ENCODE measurements at places on chromosomes 3 and 15. TPM values are rescaled to one million over a fixed set of nuclear protein-coding genes. Genes with fewer than 3 reads are reported as not detected.

DNA sequence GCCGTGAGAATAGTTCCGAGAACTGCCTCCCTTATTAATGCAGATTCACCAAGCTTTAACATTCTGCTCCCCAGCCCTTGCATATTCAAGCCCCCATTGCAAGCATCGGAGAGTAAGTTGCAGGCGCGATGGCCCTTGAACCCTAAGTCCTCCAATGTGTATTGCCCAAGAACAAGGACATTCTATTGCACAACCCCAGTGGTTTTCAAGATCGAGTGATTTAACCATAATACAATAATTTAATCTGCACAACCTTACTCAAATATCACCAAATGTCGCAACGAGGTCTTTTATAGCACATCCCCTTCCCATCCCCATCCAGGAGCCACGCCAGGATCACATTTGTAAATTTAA is 21.7 kb upstream of the PLXND1 start:
- H3K4me3 ChIP-seq = no peak overlapping the region
- H3K4me1 ChIP-seq = peaks cover 22% of the 10 kb centered on the region
- H3K36me3 ChIP-seq = no peaks in the 10 kb centered on the region
- H3K27ac ChIP-seq = peak overlapping the region; percentile 99
- no peaks in the 10 kb centered on the region for H3K27me3 ChIP-seq

- no peak overlapping the region for H3K27ac ChIP-seq
- H3K27me3 ChIP-seq = no peaks in the 10 kb centered on the region
- H3K4me1 ChIP-seq = no peaks in the 10 kb centered on the region
Measured at GRCh38 chr3:57852896-57853295, 96.8 kb downstream of the SLMAP start.

DNA sequence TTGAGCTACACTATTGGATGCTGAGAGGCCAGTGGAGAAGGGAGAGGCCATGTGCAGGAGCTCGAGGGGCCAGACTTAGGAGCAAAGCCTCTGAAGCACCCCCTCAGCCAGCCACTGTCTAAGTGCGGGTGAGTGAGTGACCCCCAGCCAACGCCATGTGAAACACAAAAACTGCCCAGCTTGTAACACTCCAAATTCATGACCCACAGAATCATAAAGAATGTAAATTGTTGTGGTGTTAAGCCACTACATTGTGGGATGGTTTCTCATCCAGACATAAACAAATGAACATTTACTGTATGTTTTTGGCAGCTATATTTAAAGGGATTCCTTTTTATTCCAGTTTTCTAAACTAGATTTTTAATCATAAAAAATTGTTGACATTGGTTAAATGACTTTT is 27.2 kb upstream of the TMEM158 start:
- H3K27me3 ChIP-seq = no peaks in the 10 kb centered on the region
- H3K36me3 ChIP-seq = no peaks in the 10 kb centered on the region
- no peak overlapping the region for H3K4me3 ChIP-seq
- DNase-seq = peak; percentile 57

- H3K4me1 ChIP-seq = peaks cover 15% of the 10 kb centered on the region
- H3K27me3 ChIP-seq = peaks cover 12% of the 10 kb centered on the region
- no peak overlapping the region for H3K27ac ChIP-seq
Measured at GRCh38 chr3:192888190-192888589, 29.5 kb downstream of the MB21D2 start.

DNA sequence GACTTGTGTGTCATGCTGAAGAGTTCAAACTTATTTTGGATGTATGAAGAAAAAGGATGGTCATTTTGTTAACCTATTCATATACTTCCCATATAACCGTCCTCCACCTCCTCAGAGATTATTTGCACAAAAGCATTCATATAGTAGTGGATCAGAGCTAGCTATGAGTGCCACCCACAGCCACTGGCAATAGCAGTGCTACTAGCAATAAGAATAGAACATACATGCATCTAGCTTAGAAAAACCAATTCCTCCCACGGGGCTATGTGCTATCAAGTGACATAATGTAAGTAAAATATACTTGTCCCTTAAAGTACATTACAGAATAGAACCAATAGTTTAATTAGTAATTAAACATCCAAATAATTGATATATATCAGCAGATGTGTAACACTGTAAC is 10.3 kb upstream of the ZBED2 start:
- H3K36me3 ChIP-seq = no peaks in the 10 kb centered on the region
- H3K4me1 ChIP-seq = no peaks in the 10 kb centered on the region
- no peaks in the 10 kb centered on the region for H3K27me3 ChIP-seq
- no peak for DNase-seq

GRCh38 chr15:76217029-76217881 is 94.0 kb downstream of the ETFA start:
- H3K27ac ChIP-seq = no peak overlapping the region
- no peak overlapping the region for H3K4me3 ChIP-seq
- H3K27me3 ChIP-seq = no peaks in the 10 kb centered on the region
- DNase-seq = no peak

DNA sequence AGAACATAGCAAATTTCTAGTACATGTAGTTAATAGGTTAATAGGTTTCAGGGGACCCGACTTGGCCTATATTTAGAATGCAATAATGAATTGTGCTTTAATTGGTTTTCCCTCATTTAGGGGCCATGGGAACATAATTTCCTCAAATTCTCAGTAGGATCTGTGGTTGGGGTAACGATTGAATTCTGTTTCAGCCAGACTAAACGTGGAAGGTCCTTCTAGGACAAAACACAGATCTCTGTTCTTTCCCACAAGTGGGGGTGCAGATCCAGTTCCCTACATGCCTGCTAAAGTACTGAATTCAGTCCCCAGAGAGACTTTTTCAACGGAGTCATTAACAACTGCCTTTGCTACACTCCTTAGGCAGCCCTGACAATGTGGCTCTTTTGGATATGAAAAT is 50.7 kb upstream of the AGBL1 start:
- no peaks in the 10 kb centered on the region for H3K36me3 ChIP-seq
- H3K4me1 ChIP-seq = no peaks in the 10 kb centered on the region
- no peak for DNase-seq
- H3K4me3 ChIP-seq = no peak overlapping the region
- no peaks in the 10 kb centered on the region for H3K27me3 ChIP-seq
- H3K27ac ChIP-seq = no peak overlapping the region

DNA sequence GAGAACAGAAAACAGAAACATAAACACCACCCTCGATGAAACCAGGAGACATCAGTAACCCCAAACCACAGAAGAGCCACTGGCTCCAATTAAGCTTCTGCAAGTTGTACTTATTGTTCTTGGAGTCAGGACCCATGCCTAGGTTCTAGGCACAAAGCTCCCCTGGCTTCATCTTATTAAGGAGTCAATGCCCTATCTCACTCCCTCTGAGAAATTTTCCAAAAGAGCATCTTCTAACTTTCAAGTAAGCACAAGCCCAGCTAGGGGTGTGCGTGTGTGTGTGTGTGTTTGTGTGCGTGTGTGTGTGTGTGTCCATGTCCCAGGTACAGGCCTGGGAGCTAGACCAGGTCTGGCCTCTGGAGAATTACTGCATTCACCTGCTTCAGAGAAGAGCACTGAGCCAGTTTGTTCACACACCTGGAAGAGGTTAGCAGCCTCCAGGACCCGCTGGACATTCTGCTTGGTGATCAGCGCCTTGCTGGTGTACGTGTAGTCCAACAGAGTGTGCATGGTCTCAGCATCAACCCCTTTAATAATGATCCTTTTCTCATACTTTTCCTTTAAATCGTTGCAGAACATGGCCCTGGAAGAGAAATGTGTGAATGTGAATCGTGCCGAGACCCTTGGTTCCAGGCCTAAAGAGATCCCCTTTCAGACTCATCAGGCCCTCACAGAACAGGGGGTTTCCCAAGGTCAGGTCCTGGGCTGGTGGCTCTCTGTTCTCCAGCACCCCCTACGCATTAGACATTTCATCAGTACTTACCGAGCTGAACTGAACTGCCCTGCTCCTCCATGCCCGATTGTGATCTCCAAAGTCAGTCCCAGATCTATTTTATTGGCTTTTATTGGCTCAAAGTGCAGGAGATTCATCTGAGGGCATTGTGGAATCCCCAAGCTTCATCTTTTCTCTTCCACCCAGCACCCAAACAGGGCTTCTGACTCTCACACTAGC is 27.8 kb downstream of the KLHL6 start:
- peak overlapping the region; percentile 8 for H3K27ac ChIP-seq
- no peak overlapping the region for H3K4me3 ChIP-seq
- no peaks in the 10 kb centered on the region for H3K27me3 ChIP-seq
- H3K36me3 ChIP-seq = peaks cover 5% of the 10 kb centered on the region
- H3K4me1 ChIP-seq = no peaks in the 10 kb centered on the region
- no peak for DNase-seq

DNA sequence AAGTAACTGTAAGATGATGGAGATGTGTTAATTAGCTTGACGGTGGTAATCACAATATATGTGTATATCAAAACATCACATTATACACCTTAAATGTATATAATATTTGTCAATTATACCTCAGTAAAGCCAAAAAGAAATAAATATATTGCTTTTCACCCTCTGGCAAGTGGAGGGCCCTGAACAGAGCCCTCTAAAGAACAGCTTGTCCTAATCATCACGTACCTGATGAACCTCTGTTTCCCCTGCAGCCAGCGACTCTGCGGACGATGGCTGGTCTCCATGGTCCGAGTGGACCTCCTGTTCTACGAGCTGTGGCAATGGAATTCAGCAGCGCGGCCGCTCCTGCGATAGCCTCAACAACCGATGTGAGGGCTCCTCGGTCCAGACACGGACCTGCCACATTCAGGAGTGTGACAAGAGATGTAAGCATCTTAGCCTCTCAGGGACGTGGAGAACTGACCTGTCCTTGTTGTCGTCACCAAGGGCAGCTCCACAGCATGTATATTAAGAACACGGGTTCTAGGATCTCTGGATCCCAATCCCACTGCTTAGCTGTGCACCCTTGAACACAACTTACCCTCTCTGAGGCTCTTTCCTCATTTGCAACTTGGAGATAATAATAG is 6.3 kb downstream of the THBS1 start:
- no peak for DNase-seq
- no peak overlapping the region for H3K4me3 ChIP-seq
- peaks cover 47% of the 10 kb centered on the region for H3K36me3 ChIP-seq
- peaks cover 38% of the 10 kb centered on the region for H3K4me1 ChIP-seq
- no peaks in the 10 kb centered on the region for H3K27me3 ChIP-seq
- H3K27ac ChIP-seq = no peak overlapping the region

DNA sequence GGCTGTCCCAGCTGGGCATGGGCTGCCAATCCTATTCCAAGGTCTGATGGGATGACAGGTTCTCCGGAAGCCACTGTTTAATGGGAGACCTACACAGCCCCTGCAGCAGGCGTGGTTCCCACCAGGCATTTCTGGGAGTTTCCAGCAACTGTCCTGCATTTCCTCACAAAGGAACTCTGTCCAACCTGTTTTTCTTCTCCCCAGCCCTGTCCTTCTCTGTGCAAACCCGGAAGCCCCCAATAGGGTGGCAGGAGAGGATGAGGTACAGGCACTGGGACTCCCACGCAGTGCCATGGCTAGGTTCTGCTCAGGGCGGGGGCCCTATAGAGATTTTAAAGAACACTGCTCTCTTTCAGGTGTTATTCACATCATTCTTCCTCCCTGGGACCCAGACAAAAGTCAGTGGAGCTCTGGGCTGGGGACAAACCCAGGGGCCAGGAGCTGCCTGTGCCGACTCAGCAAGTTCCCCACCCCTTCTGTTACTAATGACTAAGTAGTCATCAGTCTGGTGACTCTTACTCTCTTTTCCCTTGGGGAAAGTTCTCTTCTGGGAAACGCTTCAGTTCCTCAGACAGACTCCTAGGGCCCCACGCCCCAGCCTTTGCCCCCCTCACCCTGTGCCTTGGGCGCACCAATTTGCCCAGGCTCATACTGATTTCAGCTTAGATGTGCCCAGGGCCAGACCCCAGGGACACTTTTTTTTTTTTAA is 97.7 kb downstream of the CD47 start:
- H3K4me3 ChIP-seq = no peak overlapping the region
- H3K27ac ChIP-seq = no peak overlapping the region
- peaks cover 31% of the 10 kb centered on the region for H3K4me1 ChIP-seq
- no peaks in the 10 kb centered on the region for H3K27me3 ChIP-seq
- H3K36me3 ChIP-seq = no peaks in the 10 kb centered on the region
- DNase-seq = no peak

DNA sequence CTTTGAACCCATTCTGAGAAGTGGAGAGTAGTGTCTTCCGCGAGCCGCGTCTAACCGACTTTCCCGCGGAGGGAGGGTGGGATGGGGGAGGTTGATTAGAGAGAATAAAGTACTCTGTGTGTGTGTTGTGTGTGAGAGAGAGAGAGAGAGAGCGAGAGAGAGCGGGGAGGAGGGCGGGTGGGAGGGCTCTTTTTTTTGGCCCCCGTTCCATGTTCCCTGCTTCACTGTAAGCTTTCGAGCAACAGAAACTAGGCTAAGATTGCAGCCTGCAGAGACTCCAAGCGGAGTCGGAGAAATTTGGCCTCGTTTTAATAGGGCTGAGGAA is 1.6 kb upstream of the MEIS2 start:
- H3K36me3 ChIP-seq = no peaks in the 10 kb centered on the region
- H3K27me3 ChIP-seq = peaks cover 48% of the 10 kb centered on the region
- peaks cover 18% of the 10 kb centered on the region for H3K4me1 ChIP-seq
- peak; percentile 89 for DNase-seq
- H3K27ac ChIP-seq = peak overlapping the region; percentile 97

- H3K4me1 ChIP-seq = peaks cover 19% of the 10 kb centered on the region
- no peaks in the 10 kb centered on the region for H3K36me3 ChIP-seq
- H3K27ac ChIP-seq = no peak overlapping the region
- no peaks in the 10 kb centered on the region for H3K27me3 ChIP-seq
- no peak for DNase-seq
Measured at GRCh38 chr3:129491794-129492193, 36.6 kb upstream of the RHO start.

GRCh38 chr3:128549283-128550112 is 56.5 kb upstream of the GATA2 start:
- peaks cover 12% of the 10 kb centered on the region for H3K4me1 ChIP-seq
- H3K27ac ChIP-seq = peak overlapping the region; percentile 47
- H3K36me3 ChIP-seq = no peaks in the 10 kb centered on the region
- no peaks in the 10 kb centered on the region for H3K27me3 ChIP-seq
- peak; percentile 87 for DNase-seq

DNA sequence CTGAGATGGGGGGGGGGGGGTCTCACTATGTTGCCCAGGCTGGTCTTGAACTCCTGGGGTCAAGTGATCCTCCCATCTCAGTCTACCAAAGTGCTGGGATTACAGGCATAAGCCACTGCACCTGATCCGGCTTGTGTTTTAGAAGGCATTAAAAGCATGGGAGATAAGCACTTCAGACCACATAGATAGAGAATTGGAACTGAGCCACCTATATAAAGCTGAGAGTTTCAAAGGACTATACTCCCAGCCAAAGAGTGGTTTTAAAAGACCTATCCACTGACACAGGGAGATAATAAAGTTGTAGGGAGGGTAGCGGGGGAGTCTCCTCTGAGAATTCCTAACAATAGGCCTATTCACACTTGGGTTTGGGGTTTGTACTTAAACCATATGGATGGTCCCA is 34.8 kb downstream of the DENND4A start:
- peaks cover 1% of the 10 kb centered on the region for H3K36me3 ChIP-seq
- DNase-seq = no peak
- H3K4me3 ChIP-seq = no peak overlapping the region
- no peaks in the 10 kb centered on the region for H3K27me3 ChIP-seq

The PATL2 gene
- total RNA-seq = 3.0 TPM

The SIDT1 gene
- total RNA-seq = 5.0 TPM

The EXOG gene
- 16.5 TPM for total RNA-seq

The CADPS gene
- 0.64 TPM for total RNA-seq

The APOD gene
- total RNA-seq = 15.6 TPM

The SLC38A3 gene
- 4.3 TPM for total RNA-seq

The CCR8 gene
- not detected for total RNA-seq
